ENCODE measurements at places on chromosomes 1 and 21. TPM values are rescaled to one million over a fixed set of nuclear protein-coding genes. Genes with fewer than 3 reads are reported as not detected.

GRCh38 chr21:10627316-10627863 lies 106.0 kb downstream of the TPTE start:
- DNase-seq = no peak

DTL gene
- 0.30 TPM for total RNA-seq

PLPPR4 gene
- 0.11 TPM for total RNA-seq

KRTAP12-2 gene
- total RNA-seq = not detected

- DNase-seq = no peak
These were observed 22.9 kb downstream of the TCP10L start for GRCh38 chr21:32562426-32562825.

GRCh38 chr1:2840036-2840809 lies 38.7 kb upstream of the TTC34 start:
- DNase-seq = no peak

- no peak for DNase-seq
These were observed 5.1 kb downstream of the FCRL2 start for GRCh38 chr1:157771661-157772425.

DNA sequence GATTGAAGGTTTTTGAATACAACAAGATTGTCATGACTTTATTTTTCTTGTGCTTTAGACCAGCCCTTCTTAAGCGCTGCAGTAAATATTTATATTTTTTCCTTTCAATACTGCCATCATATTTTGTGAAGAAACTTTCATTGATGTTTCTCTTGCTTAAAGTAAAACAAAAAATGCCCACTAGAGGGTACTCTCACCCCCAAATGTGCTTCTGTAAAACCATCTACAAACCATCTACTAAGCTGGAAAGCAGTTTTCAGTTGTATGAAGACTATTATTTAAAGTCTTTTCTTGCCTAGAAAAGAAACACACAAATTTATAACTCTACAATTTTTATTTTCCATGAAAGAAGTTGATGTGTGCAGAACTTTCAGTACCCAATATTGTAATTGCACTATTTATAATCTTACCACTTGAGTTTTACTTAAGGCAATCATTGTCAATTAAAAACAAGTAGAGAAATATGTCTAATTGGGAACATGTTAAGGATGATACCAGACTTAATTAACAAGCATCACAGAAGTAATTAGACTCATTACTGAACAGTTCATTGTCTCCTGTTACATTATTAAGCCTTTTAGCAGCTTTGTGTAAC lies 10.7 kb downstream of the LEPR start:
- DNase-seq = no peak

- DNase-seq = no peak
These were observed 32.4 kb upstream of the SCCPDH start for GRCh38 chr1:246691622-246692495.

GRCh38 chr1:176803596-176803995 lies 340.6 kb downstream of the PAPPA2 start:
- DNase-seq = no peak

CFAP107 gene
- not detected for total RNA-seq

GRCh38 chr1:202565890-202566602 lies 144.2 kb downstream of the SYT2 start:
- DNase-seq = no peak

GRCh38 chr1:201653883-201654282 lies 115.0 kb downstream of the NAV1 start:
- no peak for DNase-seq

- no peak for DNase-seq
These were observed 90.1 kb upstream of the IRF2BP2 start for GRCh38 chr1:234699795-234700665.
